ENCODE measurements at places on chromosomes 1 and 21.

- no peak overlapping the region for H3K4me3 ChIP-seq
- H3K36me3 ChIP-seq, result peaks cover 57% of the 10 kb centered on the region
- no peaks in the 10 kb centered on the region for H3K4me1 ChIP-seq
Observed at GRCh38 chr1:169879034-169879840, 14.5 kb downstream of the SCYL3 start.

GRCh38 chr1:190104961-190105360, 372.7 kb downstream of the BRINP3 start:
- H3K4me3 ChIP-seq, result no peak overlapping the region
- no peaks in the 10 kb centered on the region for H3K4me1 ChIP-seq
- no peaks in the 10 kb centered on the region for H3K27me3 ChIP-seq
- no peak overlapping the region for H3K27ac ChIP-seq

- H3K4me3 ChIP-seq, result no peak overlapping the region
- no peaks in the 10 kb centered on the region for H3K27me3 ChIP-seq
- H3K27ac ChIP-seq, result no peak overlapping the region
- H3K4me1 ChIP-seq, result no peaks in the 10 kb centered on the region
Observed at GRCh38 chr1:17689011-17689410, 66.1 kb upstream of the ACTL8 start.

- H3K36me3 ChIP-seq, result no peaks in the 10 kb centered on the region
- DNase-seq, result no peak
- H3K27ac ChIP-seq, result no peak overlapping the region
- no peaks in the 10 kb centered on the region for H3K4me1 ChIP-seq
Observed at GRCh38 chr1:232974971-232975370, 24.6 kb downstream of the NTPCR start.

- H3K4me3 ChIP-seq, result peak overlapping the region; percentile 69
- no peaks in the 10 kb centered on the region for H3K4me1 ChIP-seq
- DNase-seq, result peak; percentile 50
- H3K36me3 ChIP-seq, result no peaks in the 10 kb centered on the region
- peaks cover 8% of the 10 kb centered on the region for H3K27me3 ChIP-seq
- H3K27ac ChIP-seq, result peak overlapping the region; percentile 75
Observed at GRCh38 chr1:6490181-6491080, 1.0 kb downstream of the PLEKHG5 start.

Measured in Peyer's patch (tissue), 4 donors.